Upper lobe of right lung (tissue), 1 donor: ENCODE measurements at places on chromosomes 12 and 14.

DNA sequence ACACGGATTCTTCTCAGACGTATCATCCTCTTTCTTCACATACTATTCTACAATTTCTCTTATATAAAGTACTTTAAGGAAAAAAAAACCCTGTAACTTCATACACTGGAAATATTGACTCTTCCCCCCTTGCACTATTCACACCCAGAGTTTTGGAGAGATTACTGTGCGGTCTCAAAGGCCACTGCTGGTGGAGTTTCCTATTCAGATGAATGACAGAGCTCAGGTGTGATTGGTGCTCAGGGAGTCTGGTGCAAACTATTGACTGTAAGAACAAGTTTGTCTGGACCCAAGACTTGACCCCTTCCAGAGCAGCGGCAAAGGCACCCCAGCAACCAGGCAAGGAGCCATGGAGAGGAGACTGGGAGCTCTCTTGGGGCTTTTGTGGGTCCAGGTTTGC is 187.5 kb upstream of the OR4E1 start:
- DNase-seq: no peak

DNA sequence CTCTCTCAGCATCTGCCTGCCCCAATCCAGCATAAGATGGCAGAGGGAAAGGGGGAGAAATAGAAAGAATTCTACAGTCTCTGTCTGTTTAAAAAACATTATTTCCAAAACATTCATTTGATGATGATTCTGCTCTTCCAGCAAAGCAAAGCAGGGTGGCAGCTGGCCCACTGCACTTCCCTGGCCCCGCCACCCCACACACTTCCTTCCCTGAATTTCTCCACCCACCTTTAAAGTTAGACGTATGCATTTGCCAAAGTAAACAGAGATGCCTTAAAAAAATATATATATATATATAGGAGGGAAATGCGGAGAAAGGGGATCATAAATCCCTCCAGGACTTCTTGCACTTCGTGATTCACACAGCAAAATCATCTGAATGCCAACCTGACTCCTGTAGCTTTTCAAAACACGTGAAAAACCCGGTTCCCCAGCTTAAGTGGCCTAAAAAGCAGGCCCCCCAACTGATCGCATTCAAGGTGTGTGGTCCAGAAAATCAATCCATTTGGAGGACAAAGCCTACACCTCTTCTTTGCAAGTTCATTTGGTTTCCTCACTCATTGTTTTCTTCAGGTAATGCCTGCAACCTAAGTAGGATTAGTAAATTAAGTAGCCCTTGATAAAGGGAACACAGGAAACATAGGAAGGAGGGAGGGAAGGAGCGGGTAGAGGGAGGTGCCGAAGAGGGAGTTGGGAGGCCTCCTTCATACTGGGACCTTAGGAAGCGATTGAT is 68.8 kb downstream of the LLPH start:
- DNase-seq: no peak

DNA sequence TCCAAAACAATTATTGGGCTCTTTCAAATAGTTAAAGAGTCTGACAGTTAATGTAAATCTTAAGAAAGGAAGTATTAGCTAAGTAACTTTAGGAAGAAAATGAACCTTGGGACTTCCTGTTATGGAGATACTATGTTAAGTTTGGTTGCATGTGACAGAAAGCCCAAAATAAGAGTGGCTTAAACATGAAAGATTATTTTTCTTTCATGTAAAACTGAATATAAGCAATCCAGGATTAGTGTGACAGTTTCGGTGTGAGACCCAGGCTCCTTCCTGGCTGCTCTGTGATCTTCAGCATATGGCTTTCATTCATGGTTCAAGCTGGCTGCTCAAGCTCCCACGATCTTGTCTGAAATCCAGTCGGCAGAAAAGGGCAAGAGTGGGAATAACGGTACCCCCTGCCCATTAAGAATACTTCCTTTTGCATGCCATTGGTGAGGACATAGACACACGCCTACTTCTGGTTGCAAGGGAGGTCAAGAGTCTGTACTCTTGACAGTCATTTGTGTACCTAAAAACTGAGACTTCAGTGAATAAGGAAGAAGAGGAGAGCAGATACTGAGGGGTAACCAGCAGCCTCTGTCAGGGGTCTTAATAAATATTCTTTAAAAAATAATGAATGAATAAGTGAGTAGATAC is 2.2 kb upstream of the RPAP3 start:
- DNase-seq: no peak

DNA sequence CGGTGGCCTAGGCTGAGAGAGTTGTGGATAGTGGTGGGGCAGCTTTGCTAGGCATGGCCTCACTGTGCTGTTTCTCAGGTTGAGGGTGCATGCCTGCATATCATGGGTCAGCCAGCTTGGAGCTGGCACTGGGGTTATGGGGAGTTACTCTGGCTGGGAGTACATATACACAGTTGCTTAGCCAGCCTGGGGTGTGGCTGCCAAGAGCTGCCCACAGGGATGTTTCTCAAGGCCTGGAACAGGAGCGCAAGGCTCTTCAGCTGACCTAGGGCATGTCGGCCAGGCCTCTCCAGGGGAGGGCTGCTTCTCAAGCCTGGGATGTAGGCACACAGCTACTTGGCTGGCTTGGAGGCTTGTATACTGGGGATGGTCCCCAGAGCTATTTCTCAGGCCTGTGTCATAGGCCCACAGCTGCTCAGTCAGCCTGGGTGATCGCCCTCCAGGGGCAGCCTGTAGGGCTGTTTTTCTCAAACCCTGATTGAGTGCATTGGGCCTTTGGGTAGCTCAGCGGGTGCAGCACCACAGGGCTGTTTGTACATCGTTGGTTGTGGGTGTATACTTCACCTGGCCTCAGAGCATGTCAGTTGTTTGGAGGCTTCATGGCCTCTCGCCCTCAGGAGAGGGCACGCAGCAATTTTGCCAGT is 114.9 kb downstream of the METTL25 start:
- no peak for DNase-seq

- DNase-seq: no peak
Measured at GRCh38 chr14:33716921-33717320, 234.0 kb downstream of the EGLN3 start.

- DNase-seq: no peak
Measured at GRCh38 chr14:70773182-70773862, 36.0 kb downstream of the MAP3K9 start.

GRCh38 chr14:33254342-33254741 is 315.7 kb downstream of the NPAS3 start:
- no peak for DNase-seq

- DNase-seq: peak; percentile 48
Measured at GRCh38 chr12:132357623-132358186, 28.3 kb upstream of the GALNT9 start.

GRCh38 chr12:4820971-4821370 is 88.7 kb upstream of the KCNA1 start:
- no peak for DNase-seq

GRCh38 chr14:95530473-95531276 is 4.2 kb upstream of the GLRX5 start:
- no peak for DNase-seq

- no peak for DNase-seq
Measured at GRCh38 chr14:77258566-77258965, 12.4 kb downstream of the NGB start.

DNA sequence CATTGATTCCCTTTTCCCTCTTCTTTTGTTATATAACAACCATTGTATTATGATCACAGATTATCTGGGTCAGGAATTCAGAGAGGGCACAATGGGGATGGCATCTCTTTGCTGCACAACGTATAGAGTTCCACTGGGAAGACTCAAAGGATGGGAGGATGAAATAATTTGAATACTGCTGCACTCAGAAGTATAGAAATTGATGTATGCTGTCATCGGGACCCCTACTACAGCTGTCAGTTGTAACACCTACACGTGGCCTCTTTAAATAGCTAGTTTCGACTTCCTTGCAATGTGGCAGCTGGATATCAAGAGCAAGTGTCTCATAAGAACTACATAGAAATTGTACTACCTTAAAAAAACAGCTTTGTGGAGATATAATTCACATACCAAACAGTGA is 408.1 kb downstream of the PDZRN4 start:
- DNase-seq: no peak

GRCh38 chr12:108858311-108859074 is 1.1 kb upstream of the SSH1 start:
- no peak for DNase-seq

DNA sequence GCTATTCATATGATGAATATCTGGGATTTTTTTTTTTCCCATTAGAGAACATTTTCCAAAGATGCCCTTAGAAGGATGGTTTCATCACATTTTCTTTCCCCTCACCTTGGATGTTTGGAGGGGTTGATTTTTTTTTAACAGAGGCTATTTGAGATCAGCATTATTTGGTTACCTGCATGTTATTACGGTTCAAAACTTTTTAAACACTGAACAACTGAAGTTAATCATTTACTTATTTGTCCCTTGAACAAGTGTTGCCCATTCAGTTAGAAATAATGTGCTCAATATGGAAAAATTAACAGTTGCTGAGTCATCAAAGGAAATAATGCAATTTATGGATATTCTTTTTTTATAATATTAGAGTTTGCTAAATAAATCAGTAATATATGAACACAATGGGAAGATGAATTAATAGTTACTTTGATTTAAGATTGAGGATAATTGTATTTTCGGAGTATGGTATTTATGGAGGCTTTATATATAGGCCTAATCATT is 26.7 kb downstream of the CNTN1 start:
- DNase-seq: no peak

DNA sequence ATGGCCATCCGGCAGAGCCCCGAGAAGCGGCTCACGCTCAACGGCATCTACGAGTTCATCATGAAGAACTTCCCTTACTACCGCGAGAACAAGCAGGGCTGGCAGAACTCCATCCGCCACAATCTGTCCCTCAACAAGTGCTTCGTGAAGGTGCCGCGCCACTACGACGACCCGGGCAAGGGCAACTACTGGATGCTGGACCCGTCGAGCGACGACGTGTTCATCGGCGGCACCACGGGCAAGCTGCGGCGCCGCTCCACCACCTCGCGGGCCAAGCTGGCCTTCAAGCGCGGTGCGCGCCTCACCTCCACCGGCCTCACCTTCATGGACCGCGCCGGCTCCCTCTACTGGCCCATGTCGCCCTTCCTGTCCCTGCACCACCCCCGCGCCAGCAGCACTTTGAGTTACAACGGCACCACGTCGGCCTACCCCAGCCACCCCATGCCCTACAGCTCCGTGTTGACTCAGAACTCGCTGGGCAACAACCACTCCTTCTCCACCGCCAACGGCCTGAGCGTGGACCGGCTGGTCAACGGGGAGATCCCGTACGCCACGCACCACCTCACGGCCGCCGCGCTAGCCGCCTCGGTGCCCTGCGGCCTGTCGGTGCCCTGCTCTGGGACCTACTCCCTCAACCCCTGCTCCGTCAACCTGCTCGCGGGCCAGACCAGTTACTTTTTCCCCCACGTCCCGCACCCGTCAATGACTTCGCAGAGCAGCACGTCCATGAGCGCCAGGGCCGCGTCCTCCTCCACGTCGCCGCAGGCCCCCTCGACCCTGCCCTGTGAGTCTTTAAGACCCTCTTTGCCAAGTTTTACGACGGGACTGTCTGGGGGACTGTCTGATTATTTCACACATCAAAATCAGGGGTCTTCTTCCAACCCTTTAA is 1.5 kb downstream of the FOXG1 start:
- no peak for DNase-seq

DNA sequence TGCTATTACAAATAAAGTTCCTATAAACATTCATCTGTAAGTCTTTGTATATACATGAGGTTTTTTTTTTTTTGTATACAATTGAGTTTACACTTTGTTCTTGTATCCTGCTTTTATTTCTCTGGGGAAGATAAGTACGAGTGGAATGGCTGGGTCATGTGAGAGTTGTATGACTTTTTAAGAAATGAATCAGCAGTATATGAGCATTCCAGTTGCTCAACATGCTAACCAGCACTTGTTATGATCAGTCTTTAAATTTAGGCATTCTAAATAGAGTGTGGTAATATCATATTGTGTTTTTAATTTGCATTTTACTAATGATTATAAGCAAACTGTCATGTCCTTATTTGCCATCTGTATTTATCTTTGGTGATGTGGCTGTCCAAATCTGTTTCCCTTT is 44.7 kb upstream of the AMIGO2 start:
- no peak for DNase-seq

GRCh38 chr14:94673071-94673470 is 60.9 kb downstream of the SERPINA3 start:
- DNase-seq: peak; percentile 13

DNA sequence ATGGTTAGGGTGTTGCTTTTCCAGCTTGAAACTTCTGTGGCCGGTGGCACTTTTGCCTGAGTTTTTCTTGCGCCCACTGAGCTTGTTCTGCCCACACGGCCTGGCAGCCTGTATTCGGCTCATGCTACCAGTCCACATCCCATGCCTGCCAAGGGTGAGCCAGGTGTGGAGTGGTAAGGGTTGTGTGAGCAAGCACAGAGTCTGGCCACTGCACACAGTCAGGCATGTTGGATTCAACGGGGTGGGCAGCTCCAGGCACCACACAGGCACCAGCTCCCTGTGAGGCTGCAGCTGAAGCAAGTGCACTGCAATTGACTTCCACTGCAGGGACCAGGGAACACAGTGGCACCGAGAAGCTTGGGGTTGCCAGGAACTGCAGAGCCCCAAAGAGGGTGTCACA is 18.8 kb upstream of the NTS start:
- DNase-seq: no peak

GRCh38 chr14:60652674-60653651 is 3.7 kb upstream of the SIX1 start:
- no peak for DNase-seq

- DNase-seq: no peak
Measured at GRCh38 chr12:1182069-1182468, 191.0 kb downstream of the ERC1 start.
